ENCODE measurements at places on chromosomes 2 and 18. TPM values are rescaled to one million over a fixed set of nuclear protein-coding genes. Genes with fewer than 3 reads are reported as not detected.

DNA sequence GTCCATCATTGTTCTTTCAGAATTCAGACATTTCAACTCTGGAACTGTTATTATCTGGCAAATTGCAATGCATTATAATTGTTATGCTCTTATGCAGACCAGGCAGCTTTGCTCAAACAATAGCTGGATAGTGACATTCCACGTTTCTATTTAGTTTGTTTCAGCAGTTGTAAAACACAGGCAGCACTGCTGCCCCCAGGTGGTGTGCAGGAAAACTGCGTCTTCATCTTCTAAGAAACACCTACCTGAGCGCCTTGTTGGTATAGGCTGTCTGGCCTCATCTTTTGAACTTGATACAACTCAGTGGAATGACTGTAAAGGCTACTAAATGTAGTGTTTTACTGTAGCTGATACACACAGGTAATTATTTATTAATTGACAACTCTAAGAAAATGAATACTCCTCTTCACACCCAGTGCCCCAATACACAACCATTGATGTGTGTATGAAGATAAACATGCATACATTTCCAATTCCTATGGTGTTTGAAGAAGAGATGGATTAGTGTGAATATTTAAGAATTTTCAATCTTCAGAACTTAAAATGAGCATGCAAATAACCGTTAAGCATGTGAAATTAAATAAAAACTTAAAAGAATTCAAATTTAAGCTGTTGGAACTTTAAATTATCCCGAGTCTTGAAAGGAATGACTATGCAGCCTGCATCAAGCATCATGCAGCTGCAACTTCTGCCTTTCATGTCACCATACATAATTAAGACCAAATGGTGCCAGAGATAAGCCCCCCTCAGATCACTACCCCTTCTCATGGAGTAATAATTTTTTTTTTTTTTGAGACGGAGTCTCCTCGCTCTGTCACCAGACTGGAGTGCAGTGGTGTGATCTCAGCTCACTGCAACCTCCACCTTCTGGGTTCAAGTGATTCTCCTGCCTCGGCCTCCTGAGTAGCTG lies 85.6 kb downstream of the CD8B2 start:
- no peaks in the 10 kb centered on the region for H3K27me3 ChIP-seq
- no peak for DNase-seq
- H3K27ac ChIP-seq, result no peak overlapping the region
- no peaks in the 10 kb centered on the region for H3K36me3 ChIP-seq
- no peak overlapping the region for H3K4me3 ChIP-seq
- no peaks in the 10 kb centered on the region for H3K4me1 ChIP-seq

GRCh38 chr2:42598656-42599055 lies 30.2 kb downstream of the MTA3 start:
- no peak overlapping the region for H3K4me3 ChIP-seq
- no peak for DNase-seq
- no peaks in the 10 kb centered on the region for H3K36me3 ChIP-seq
- H3K27me3 ChIP-seq, result no peaks in the 10 kb centered on the region
- H3K4me1 ChIP-seq, result no peaks in the 10 kb centered on the region

GRCh38 chr18:44696892-44697291 lies 16.2 kb downstream of the SETBP1 start:
- no peaks in the 10 kb centered on the region for H3K4me1 ChIP-seq
- no peak for DNase-seq
- H3K27me3 ChIP-seq, result no peaks in the 10 kb centered on the region

- no peak for DNase-seq
- no peaks in the 10 kb centered on the region for H3K4me1 ChIP-seq
- H3K4me3 ChIP-seq, result no peak overlapping the region
- no peaks in the 10 kb centered on the region for H3K36me3 ChIP-seq
Observed at GRCh38 chr2:194621945-194622344, 1035.1 kb upstream of the SLC39A10 start.

DNA sequence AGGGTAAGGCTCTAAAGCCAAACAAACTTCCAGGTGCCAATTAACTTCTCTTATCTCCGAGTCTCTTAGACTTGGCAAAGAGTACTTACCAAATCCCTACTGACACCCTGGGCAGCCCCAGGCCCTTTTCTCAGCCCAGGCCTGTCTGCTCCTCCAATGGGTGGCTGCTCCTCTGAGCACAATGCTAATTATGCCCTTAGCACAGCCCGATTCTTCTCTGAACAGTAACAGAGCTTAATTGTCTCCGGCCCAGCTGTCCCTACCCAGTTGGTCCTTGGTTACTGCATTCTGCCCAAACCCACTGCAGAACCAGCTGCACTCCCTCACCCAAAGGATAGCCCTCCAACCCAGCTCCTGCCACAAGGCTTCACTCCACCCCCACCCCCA lies 110.3 kb downstream of the SMAD7 start:
- H3K27ac ChIP-seq, result no peak overlapping the region
- peaks cover 23% of the 10 kb centered on the region for H3K4me1 ChIP-seq
- H3K27me3 ChIP-seq, result no peaks in the 10 kb centered on the region
- no peaks in the 10 kb centered on the region for H3K36me3 ChIP-seq

GRCh38 chr2:8534729-8535468 lies 147.0 kb upstream of the ID2 start:
- H3K4me1 ChIP-seq, result no peaks in the 10 kb centered on the region
- H3K4me3 ChIP-seq, result no peak overlapping the region
- H3K36me3 ChIP-seq, result no peaks in the 10 kb centered on the region
- DNase-seq, result peak; percentile 56
- peak overlapping the region; percentile 66 for H3K27ac ChIP-seq

GRCh38 chr2:164992818-164993217 lies 37.5 kb upstream of the SLC38A11 start:
- H3K36me3 ChIP-seq, result no peaks in the 10 kb centered on the region
- H3K27me3 ChIP-seq, result no peaks in the 10 kb centered on the region
- no peak overlapping the region for H3K4me3 ChIP-seq
- H3K4me1 ChIP-seq, result no peaks in the 10 kb centered on the region

DNA sequence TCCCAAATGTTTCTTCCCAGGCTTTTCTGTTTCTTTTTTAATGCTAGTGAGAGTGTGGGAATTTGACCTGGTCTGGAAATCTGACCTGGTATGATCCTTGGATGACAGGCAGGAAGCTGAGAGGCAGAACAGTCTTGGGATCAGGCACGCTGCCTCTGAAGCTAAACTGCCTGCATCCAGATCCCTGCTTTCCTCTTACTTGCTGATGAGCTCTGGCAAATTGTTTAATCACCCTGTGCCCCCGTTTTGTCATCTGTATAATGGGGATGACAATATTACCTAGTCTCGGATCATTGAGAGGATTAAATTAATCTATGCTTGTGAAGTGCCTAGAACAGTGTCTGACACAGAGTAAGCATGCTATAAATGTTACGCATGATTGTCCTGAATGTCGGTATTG lies 3.3 kb downstream of the KLHL23 start:
- H3K27ac ChIP-seq, result no peak overlapping the region
- H3K4me1 ChIP-seq, result peaks cover 6% of the 10 kb centered on the region
- no peak overlapping the region for H3K4me3 ChIP-seq
- DNase-seq, result no peak
- no peaks in the 10 kb centered on the region for H3K36me3 ChIP-seq

- no peak overlapping the region for H3K27ac ChIP-seq
- H3K27me3 ChIP-seq, result no peaks in the 10 kb centered on the region
- no peak overlapping the region for H3K4me3 ChIP-seq
- H3K36me3 ChIP-seq, result no peaks in the 10 kb centered on the region
- DNase-seq, result no peak
- no peaks in the 10 kb centered on the region for H3K4me1 ChIP-seq
Observed at GRCh38 chr2:233033672-233034071, 1.2 kb downstream of the NEU2 start.

DNA sequence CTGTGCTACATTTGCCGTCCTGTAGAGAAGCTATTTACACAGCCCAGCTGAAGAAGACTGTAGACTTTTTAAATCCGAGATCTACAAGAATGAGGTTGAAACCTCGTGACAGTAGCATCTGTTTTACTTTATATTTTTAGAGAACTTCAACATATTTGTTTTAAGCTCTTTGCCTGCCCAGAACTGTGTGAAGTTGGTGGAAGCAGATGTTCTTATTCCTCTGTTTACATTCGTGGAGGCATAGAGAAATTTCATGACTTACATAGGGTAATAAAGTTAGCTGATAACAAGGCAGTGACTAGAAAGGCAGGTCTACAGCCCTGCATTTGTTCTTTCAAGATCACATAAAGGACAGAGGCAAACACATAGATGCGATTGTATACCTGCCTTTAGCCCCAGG lies 47.0 kb upstream of the MAP3K20 start:
- H3K36me3 ChIP-seq, result no peaks in the 10 kb centered on the region
- H3K4me1 ChIP-seq, result no peaks in the 10 kb centered on the region
- H3K4me3 ChIP-seq, result no peak overlapping the region
- H3K27me3 ChIP-seq, result no peaks in the 10 kb centered on the region
- no peak overlapping the region for H3K27ac ChIP-seq
- no peak for DNase-seq

GRCh38 chr18:2932247-2933181 lies 80.4 kb downstream of the LPIN2 start:
- no peaks in the 10 kb centered on the region for H3K27me3 ChIP-seq
- H3K4me3 ChIP-seq, result no peak overlapping the region
- no peak overlapping the region for H3K27ac ChIP-seq
- peak; percentile 37 for DNase-seq
- H3K36me3 ChIP-seq, result peaks cover 3% of the 10 kb centered on the region
- no peaks in the 10 kb centered on the region for H3K4me1 ChIP-seq

GRCh38 chr2:96763511-96764252 lies 3.0 kb downstream of the CNNM4 start:
- no peaks in the 10 kb centered on the region for H3K27me3 ChIP-seq
- H3K27ac ChIP-seq, result peak overlapping the region; percentile 64
- H3K4me1 ChIP-seq, result peaks cover 87% of the 10 kb centered on the region

The HNMT gene
- 12.8 TPM for total RNA-seq

The SERPINB5 gene
- total RNA-seq, result 7.4 TPM

The DNMT3A gene
- 10.7 TPM for total RNA-seq

The UGT1A8 gene
- total RNA-seq, result 9.0 TPM

The B3GNT2 gene
- 25.6 TPM for total RNA-seq

Data from Peyer's patch (tissue), 4 donors.